Activated effector memory CD4-positive, alpha-beta T cell treated with Interleukin-2 at 50 U/mL for 16 hours (primary cell): ENCODE measurements at places on chromosomes 1 and 21.

DNA sequence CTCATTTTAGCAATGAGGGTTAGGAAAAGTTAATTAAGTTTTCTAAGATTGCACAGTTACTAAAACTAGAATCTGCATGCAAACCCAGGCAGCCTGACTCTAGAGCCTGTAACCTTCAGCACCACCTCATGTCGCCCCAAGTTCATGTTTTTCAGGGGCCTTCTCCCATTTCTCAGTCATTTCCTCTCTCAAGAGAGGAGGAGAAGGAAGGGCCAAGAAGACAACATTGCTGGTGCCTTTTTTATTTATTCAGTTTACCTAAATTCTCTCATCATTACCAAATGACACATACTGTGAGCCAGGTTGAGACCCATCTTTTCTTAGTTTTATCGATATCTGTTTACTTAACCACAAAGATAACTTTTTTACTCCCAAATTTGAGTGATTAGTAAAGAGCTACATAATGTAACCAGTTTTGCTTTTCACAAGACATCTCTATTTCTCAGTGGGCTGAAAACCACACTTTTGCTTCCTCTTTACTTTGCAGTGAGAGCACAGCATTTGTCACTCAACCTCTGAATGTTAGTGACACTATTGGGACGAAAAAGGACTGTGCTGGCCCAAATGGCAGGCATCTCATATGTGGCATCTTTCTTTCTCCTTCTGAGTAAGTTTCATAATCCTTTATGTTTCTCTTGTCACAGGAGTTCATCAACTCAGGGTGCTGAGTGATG, at the start of gene CD101:
Gene CD101, plus strand, starts transcription at position 507 of the 674 bp plus-strand sequence. Its CDS starts 58 bp downstream, at position 565.
- DNase-seq: no peak

- DNase-seq: no peak
These were observed 135.4 kb upstream of the BACE2 start for GRCh38 chr21:41032541-41032940.

- DNase-seq: no peak
These were observed 97.6 kb downstream of the NAV1 start for GRCh38 chr1:201636510-201636971.

DNA sequence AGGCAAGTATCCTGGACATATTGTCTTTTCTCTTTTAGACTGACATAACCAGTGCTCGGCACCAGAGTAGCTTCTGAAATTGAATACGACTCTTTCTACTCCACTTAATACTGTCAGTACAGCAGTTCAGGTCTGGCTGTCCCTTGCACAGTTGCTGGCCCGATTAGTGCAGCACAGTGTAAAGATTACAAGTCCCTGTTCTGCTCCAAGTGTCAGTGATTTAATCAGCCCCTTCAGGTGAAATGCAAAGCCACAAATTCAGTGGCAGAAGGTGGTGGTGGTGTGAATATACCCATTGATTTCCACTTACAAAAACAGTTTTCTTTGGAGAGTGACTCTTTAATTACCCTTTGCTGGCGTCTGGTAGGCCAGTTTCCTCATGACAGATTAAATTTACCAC, 545.4 kb downstream of the ADGRL2 start:
- DNase-seq: no peak

DNA sequence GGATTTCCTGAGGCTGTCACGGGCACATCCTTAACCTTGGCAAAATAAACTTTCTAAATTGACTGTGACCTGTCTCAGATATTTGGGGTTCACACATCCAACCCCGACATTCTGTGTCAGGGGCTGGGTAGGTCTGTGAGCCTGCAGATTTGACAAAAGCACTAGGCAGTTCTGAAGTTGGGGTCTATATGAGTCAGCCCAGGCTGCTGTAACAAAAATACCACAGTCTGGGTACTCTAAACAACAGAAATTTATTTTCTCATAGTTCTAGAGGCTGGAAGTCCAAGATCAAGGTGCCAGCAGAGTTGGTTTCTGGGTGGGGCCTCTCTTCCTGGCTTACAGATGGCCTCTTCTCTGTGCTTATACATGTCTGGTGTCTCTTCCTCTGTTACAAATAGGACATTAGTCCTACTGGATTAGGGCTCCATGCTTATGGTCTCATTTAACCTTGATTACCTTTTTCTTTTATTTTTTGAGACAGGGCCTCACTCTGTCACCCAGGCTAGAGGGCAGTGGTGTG, 3.0 kb upstream of the CPLANE2 start:
- no peak for DNase-seq

- no peak for DNase-seq
These were observed 481.2 kb downstream of the MATN1 start for GRCh38 chr1:30242168-30242567.
